ENCODE measurements at places on chromosomes 16 and 17.
A peak's percentile ranks its signal among the peaks of the same experiment; 100 is the strongest.

DNA sequence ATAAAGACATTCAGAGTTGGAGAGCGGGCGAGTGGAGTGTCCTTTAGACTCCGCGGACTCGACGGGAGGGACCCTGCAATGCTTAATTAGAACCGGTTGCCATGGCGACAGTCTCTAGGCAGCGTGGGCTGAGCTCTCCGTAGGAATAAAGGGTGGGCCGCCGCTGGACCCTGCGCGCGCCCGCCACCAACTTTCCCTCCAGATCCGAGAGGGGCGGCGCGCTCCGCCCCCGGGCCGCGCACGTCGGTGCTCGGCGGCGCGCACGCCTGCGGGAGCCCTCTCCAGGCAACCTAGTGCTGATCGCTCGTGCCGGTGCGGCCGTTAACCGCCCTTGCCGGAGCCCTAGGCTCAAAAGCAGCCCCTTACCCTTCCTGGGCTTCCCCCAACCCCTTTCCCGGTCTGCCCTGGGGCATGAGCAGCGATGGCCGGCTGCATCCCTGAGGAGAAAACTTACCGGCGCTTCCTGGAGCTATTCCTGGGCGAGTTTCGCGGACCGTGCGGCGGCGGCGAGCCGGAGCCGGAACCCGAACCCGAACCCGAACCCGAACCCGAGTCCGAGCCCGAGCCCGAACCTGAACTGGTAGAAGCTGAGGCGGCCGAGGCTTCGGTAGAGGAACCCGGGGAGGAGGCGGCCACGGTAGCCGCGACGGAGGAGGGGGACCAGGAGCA, at the start of gene PPM1E:
PPM1E (plus strand) TSS at position 278 of the 669 bp plus-strand sequence.
- H3K4me3 ChIP-seq = peak within 1 kb of the TSS; percentile 57
- no peak for DNase-seq
- H3K36me3 ChIP-seq = no peaks in the 10 kb centered on the region
- H3K27me3 ChIP-seq = peaks cover 9% of the 10 kb centered on the region
- H3K27ac ChIP-seq = no peak within 1 kb of the TSS

- no peaks in the 10 kb centered on the region for H3K27me3 ChIP-seq
- H3K27ac ChIP-seq = no peak overlapping the region
- H3K36me3 ChIP-seq = no peaks in the 10 kb centered on the region
- DNase-seq = no peak
Measured at GRCh38 chr16:88867581-88868246, 1.3 kb upstream of the PABPN1L start.

GRCh38 chr17:66493283-66494019, 191.0 kb downstream of the PRKCA start:
- no peak overlapping the region for H3K4me3 ChIP-seq
- 0 out of 2 replicates have a peak overlapping the region, but pooled peaks have one; percentile 39 for H3K27ac ChIP-seq
- no peak for DNase-seq
- H3K27me3 ChIP-seq = no peaks in the 10 kb centered on the region

- H3K4me1 ChIP-seq = peaks cover 15% of the 10 kb centered on the region
- no peaks in the 10 kb centered on the region for H3K27me3 ChIP-seq
- H3K27ac ChIP-seq = peak overlapping the region; percentile 61
Measured at GRCh38 chr16:10827691-10828341, 9.2 kb upstream of the TVP23A start.

DNA sequence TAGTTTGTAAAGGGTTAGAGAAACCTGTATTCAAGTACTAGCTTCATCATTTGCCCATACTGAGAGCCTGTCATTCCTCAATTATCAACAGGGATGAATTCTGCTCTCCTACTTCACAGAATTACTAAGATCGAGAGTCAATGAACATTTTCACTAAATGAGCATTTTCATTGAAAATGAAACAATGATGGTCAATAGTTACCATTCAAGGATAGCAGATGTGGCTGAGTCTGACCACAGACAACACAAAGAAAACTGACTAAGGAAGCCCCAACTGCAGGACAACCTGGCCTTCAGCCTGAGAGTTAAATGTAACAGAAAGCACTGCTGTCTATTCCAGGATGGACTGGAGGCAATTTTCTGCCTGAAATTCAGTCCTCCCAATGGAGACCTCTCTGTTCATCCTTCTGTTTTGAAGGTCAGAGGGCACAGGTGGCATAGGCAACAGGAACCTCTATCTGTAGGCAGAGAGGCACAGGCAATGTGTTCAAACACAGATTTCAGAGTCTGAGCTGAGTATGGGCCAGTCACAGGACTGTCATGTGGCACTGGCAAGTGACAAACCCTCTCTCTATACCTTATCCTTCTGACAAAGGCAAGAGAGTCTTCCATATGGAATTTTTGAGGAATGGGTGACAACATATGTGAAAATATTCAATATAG, 19.5 kb downstream of the TRAF4 start:
- H3K36me3 ChIP-seq = no peaks in the 10 kb centered on the region
- peaks cover 17% of the 10 kb centered on the region for H3K4me1 ChIP-seq

DNA sequence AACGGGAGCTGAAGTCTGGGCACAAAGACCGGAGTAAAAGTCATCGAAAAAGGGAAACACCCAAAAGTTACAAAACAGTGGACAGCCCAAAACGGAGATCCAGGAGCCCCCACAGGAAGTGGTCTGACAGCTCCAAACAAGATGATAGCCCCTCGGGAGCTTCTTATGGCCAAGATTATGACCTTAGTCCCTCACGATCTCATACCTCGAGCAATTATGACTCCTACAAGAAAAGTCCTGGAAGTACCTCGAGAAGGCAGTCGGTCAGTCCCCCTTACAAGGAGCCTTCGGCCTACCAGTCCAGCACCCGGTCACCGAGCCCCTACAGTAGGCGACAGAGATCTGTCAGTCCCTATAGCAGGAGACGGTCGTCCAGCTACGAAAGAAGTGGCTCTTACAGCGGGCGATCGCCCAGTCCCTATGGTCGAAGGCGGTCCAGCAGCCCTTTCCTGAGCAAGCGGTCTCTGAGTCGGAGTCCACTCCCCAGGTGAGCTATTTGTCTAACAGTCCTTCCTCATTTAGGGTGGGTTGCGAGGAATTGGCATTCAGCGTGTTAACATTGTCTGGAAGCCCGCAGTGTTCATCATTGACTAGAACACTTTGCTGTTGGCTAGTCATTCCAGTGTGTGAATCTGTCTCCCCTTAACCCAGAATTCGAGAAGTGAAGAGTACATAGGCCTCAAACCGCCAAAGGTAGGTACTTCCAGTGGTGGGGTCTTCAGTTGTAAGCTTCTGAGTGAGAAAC, 1.5 kb downstream of the CDK12 start:
- H3K4me3 ChIP-seq = peak overlapping the region; percentile 72
- H3K27me3 ChIP-seq = no peaks in the 10 kb centered on the region
- peak overlapping the region; percentile 64 for H3K27ac ChIP-seq
- no peaks in the 10 kb centered on the region for H3K4me1 ChIP-seq

GRCh38 chr17:41695954-41696757, 7.5 kb downstream of the EIF1 start:
- H3K36me3 ChIP-seq = peaks cover 8% of the 10 kb centered on the region
- no peak for DNase-seq
- H3K4me3 ChIP-seq = no peak overlapping the region

DNA sequence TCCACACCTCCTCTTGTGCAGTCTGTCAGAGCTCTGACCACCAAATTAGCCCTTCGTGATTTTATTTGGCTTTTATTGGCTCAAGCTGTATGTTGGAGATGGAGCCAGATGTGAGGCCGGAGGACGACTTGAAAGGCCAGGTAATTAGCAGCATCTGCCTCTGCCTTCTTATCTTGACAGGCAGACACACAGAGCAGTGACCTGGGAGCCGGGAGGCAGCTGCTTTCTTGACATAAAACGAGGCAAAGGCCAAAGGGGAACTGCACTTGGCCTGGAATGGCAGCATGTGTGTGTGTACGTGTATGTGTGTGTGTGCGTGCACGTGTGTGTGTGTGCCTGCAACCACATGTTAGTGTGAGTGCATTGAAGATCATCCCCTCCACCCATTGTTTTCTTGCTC, 56.9 kb upstream of the BRD7 start:
- no peaks in the 10 kb centered on the region for H3K36me3 ChIP-seq
- no peaks in the 10 kb centered on the region for H3K4me1 ChIP-seq
- no peak for DNase-seq
- H3K27ac ChIP-seq = no peak overlapping the region
- H3K4me3 ChIP-seq = no peak overlapping the region

GRCh38 chr17:8149419-8150193, 2.6 kb downstream of the PER1 start:
- DNase-seq = no peak
- peaks cover 24% of the 10 kb centered on the region for H3K4me1 ChIP-seq
- H3K36me3 ChIP-seq = no peaks in the 10 kb centered on the region

- H3K4me3 ChIP-seq = peak within 1 kb of the TSS; percentile 48
- no peak for DNase-seq
- H3K36me3 ChIP-seq = no peaks in the 10 kb centered on the region
- H3K4me1 ChIP-seq = peaks cover 11% of the 10 kb centered on the region
Measured at GRCh38 chr16:23302045-23302956, at the start of gene SCNN1B. TSS of gene SCNN1B (plus strand) at chr16:23302302. CDS start at chr16:23348600, 46,298 bp downstream.

DNA sequence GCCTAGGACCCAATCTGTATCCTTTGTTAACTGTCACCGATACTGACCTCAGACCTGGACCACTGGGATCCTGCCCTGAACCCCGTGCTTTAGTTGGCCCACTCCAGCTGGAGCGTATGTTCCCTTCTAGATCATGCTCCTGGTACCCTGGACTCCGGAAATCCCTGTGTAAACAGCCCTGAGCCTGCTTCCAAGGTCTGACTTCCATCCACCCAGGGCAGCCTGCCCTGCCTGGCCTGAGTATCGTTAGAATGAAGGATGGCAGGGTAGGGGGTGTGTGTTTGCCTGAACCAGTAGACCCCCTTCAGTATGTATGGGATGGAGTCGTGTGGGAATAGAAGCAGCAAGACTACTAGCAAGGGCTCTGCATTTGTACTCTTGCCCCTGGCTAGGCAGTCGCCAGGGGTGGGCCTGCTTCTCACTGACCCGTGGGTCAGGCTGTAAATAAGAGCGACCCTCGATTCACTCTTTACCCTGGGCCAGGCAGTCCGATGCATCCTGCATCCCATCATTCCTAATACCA, 691 bp upstream of the TMEM98 start:
- peaks cover 26% of the 10 kb centered on the region for H3K27me3 ChIP-seq
- peak overlapping the region; percentile 55 for H3K4me3 ChIP-seq
- H3K27ac ChIP-seq = no peak overlapping the region
- no peaks in the 10 kb centered on the region for H3K36me3 ChIP-seq
- DNase-seq = no peak

GRCh38 chr16:84425696-84426095, 57.4 kb downstream of the ATP2C2 start:
- no peak overlapping the region for H3K27ac ChIP-seq
- H3K4me1 ChIP-seq = no peaks in the 10 kb centered on the region
- no peak overlapping the region for H3K4me3 ChIP-seq
- no peaks in the 10 kb centered on the region for H3K27me3 ChIP-seq

- H3K27me3 ChIP-seq = no peaks in the 10 kb centered on the region
- H3K27ac ChIP-seq = no peak overlapping the region
- H3K4me3 ChIP-seq = no peak overlapping the region
- DNase-seq = no peak
Measured at GRCh38 chr16:84553873-84554399, 49.5 kb upstream of the MEAK7 start.

DNA sequence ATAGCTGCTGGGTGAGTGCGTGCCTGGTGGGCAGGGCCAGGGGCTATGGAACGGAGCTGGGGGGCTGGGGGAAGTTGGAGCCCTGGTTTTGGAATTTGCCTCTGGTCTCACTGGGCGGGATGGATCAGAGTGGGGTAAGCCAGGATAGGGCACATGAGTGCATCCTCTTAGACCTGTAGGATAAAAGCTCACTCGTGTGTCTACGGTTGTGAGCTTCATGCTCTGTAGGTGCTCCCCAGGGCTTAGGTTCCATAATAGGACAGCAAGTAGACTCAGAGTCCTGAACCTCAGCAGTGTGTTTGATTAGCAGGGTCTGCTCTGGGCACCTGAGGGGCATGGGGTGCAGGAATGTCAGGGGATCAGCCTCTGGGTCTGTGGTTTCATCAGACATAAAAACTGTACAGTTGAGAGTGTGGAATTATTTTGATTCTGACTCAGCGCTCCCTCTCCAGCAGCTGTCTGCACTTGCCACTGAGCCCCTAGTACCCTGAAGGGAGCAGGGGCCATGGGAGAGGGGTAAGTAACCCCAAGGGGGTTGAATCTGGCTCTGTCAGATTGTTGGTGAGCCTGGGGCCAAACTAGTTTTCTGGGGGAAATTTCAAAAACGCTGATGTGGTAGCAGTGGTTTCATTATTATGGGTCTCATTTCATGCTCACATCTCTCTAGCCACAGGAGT, 84.2 kb upstream of the LGALS9 start:
- H3K4me3 ChIP-seq = peak overlapping the region; percentile 35
- DNase-seq = no peak
- H3K36me3 ChIP-seq = no peaks in the 10 kb centered on the region

- H3K27ac ChIP-seq = no peak overlapping the region
- no peaks in the 10 kb centered on the region for H3K36me3 ChIP-seq
- H3K4me1 ChIP-seq = no peaks in the 10 kb centered on the region
- no peak for DNase-seq
- H3K27me3 ChIP-seq = no peaks in the 10 kb centered on the region
Measured at GRCh38 chr16:5062790-5063765, 2.7 kb downstream of the C16orf89 start.

DNA sequence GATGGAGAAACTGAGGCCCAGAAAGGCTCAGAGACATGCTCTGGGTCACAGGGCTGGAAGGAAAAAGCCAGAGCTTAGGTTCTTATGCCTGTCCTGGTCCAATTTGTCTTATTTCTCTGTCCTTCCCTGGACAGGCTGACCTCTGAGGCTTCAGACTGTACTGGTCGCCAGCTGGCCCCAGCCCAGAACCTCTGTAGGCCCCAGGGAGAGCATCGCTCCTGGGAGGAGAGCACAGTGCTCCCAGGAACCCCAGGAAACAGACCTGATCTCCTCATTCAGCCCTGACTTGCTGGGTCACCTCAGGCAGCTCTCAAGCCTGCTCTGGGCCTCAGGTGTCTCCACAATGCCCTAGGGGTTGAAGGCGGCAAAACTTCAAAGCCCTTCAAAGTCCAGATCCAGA, 4.9 kb downstream of the DRC7 start:
- H3K4me1 ChIP-seq = no peaks in the 10 kb centered on the region
- no peak for DNase-seq
- no peaks in the 10 kb centered on the region for H3K36me3 ChIP-seq
- H3K4me3 ChIP-seq = no peak overlapping the region
- H3K27me3 ChIP-seq = no peaks in the 10 kb centered on the region

- no peaks in the 10 kb centered on the region for H3K36me3 ChIP-seq
- 0 out of 2 replicates have a peak, but pooled peaks cover 2% of the 10 kb centered on the region for H3K27me3 ChIP-seq
- no peak overlapping the region for H3K4me3 ChIP-seq
- H3K27ac ChIP-seq = no peak overlapping the region
Measured at GRCh38 chr16:49454426-49455180, 81.0 kb downstream of the C16orf78 start.

DNA sequence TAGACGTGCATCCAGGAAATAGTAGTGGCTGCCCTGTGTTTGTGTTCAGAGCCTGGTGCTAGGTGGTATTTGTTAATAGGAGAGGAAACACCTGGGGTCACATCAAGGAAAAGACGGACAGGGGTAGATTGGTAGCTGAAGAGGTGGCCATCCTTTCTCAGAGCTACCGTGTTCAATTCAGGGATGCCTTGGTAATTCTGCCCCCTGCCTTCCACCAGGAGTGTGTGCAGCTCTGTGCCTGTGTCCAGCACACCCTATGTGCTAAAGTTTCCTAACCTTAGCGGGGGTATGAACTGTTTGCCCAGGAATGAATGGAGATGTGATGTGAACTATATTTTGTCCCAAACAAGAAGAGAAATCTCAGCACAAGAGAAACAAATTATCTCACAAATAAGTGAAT, 174.1 kb upstream of the MPHOSPH6 start:
- no peak for DNase-seq
- H3K27ac ChIP-seq = no peak overlapping the region
- H3K4me3 ChIP-seq = no peak overlapping the region
- no peaks in the 10 kb centered on the region for H3K36me3 ChIP-seq

GRCh38 chr16:75750528-75750927, 24.2 kb upstream of the CPHXL start:
- no peak overlapping the region for H3K27ac ChIP-seq
- no peak overlapping the region for H3K4me3 ChIP-seq
- H3K36me3 ChIP-seq = no peaks in the 10 kb centered on the region
- no peaks in the 10 kb centered on the region for H3K27me3 ChIP-seq

Measured in Panc1 (cell line).